ENCODE measurements at places on chromosomes 4 and X. TPM values are rescaled to one million over a fixed set of nuclear protein-coding genes. Genes with fewer than 3 reads are reported as not detected.

Gene XKRX
- 1.6 TPM for total RNA-seq

Gene AP1S2
- 61.6 TPM for total RNA-seq

Gene SPANXD
- not detected for total RNA-seq

Gene TNMD
- not detected for total RNA-seq

Gene TECRL
- total RNA-seq, result not detected
